ENCODE measurements at places on chromosomes 2 and 18. TPM values are rescaled to one million over a fixed set of nuclear protein-coding genes. Genes with fewer than 3 reads are reported as not detected.

The ST8SIA3 gene
- total RNA-seq, result not detected

The C2orf66 gene
- not detected for total RNA-seq

The CAPN13 gene
- total RNA-seq, result not detected

The TMEM200C gene
- total RNA-seq, result 0.19 TPM

- peaks cover 8% of the 10 kb centered on the region for H3K36me3 ChIP-seq
- no peak for DNase-seq
- no peak overlapping the region for H3K4me3 ChIP-seq
- H3K4me1 ChIP-seq, result no peaks in the 10 kb centered on the region
- H3K27me3 ChIP-seq, result no peaks in the 10 kb centered on the region
These were observed 146.3 kb upstream of the TTC39C start for GRCh38 chr18:23868136-23868785.

- no peak overlapping the region for H3K4me3 ChIP-seq
- no peak overlapping the region for H3K27ac ChIP-seq
- no peak for DNase-seq
- H3K27me3 ChIP-seq, result no peaks in the 10 kb centered on the region
- no peaks in the 10 kb centered on the region for H3K36me3 ChIP-seq
- H3K4me1 ChIP-seq, result no peaks in the 10 kb centered on the region
These were observed 67.1 kb downstream of the CCDC102B start for GRCh38 chr18:68865021-68865420.

- peaks cover 8% of the 10 kb centered on the region for H3K4me1 ChIP-seq
- no peak overlapping the region for H3K4me3 ChIP-seq
- H3K27me3 ChIP-seq, result no peaks in the 10 kb centered on the region
- H3K27ac ChIP-seq, result no peak overlapping the region
- no peaks in the 10 kb centered on the region for H3K36me3 ChIP-seq
These were observed 120.8 kb downstream of the GLI2 start for GRCh38 chr2:120856421-120856862.

- no peak overlapping the region for H3K4me3 ChIP-seq
- DNase-seq, result no peak
- H3K36me3 ChIP-seq, result no peaks in the 10 kb centered on the region
- no peak overlapping the region for H3K27ac ChIP-seq
- H3K27me3 ChIP-seq, result no peaks in the 10 kb centered on the region
- H3K4me1 ChIP-seq, result no peaks in the 10 kb centered on the region
These were observed 61.4 kb downstream of the CPS1 start for GRCh38 chr2:210617732-210618330.

The AP1S3 gene
- total RNA-seq, result 0.69 TPM

GRCh38 chr2:96260387-96261260 is 5.2 kb downstream of the TMEM127 start:
- peak overlapping the region; percentile 94 for H3K27ac ChIP-seq
- peak overlapping the region; percentile 19 for H3K4me3 ChIP-seq
- H3K4me1 ChIP-seq, result peaks cover 48% of the 10 kb centered on the region
- peaks cover 48% of the 10 kb centered on the region for H3K36me3 ChIP-seq
- peak; percentile 87 for DNase-seq
- H3K27me3 ChIP-seq, result no peaks in the 10 kb centered on the region
